ENCODE measurements at places on chromosomes 1 and 21. TPM values are rescaled to one million over a fixed set of nuclear protein-coding genes. Genes with fewer than 3 reads are reported as not detected.

DMBX1 gene
- 0.05 TPM for total RNA-seq

DNA sequence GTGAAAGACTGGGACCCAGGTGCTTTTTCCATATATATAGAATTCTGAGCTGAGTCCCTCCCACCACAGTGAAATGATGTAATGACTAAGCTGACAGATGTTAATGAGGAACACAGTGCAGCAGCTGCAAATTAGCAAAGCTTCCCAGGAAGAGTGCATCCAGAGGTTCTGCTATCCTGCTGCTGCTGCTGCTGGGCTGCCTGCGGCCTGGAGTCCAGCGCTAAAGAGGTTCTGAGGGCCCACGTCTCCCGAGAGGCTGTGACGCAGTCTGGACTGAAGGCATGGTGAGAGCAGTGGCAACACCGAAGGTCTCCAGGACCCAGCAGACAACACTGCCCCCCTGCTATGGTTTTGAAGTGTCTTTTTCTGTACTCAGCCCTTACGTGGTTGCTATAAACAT lies 63.9 kb downstream of the URB2 start:
- peak overlapping the region; percentile 66 for H3K27ac ChIP-seq
- no peaks in the 10 kb centered on the region for H3K36me3 ChIP-seq
- DNase-seq, result no peak
- H3K4me1 ChIP-seq, result peaks cover 62% of the 10 kb centered on the region
- no peaks in the 10 kb centered on the region for H3K27me3 ChIP-seq

SPRR2B gene
- not detected for total RNA-seq

DNA sequence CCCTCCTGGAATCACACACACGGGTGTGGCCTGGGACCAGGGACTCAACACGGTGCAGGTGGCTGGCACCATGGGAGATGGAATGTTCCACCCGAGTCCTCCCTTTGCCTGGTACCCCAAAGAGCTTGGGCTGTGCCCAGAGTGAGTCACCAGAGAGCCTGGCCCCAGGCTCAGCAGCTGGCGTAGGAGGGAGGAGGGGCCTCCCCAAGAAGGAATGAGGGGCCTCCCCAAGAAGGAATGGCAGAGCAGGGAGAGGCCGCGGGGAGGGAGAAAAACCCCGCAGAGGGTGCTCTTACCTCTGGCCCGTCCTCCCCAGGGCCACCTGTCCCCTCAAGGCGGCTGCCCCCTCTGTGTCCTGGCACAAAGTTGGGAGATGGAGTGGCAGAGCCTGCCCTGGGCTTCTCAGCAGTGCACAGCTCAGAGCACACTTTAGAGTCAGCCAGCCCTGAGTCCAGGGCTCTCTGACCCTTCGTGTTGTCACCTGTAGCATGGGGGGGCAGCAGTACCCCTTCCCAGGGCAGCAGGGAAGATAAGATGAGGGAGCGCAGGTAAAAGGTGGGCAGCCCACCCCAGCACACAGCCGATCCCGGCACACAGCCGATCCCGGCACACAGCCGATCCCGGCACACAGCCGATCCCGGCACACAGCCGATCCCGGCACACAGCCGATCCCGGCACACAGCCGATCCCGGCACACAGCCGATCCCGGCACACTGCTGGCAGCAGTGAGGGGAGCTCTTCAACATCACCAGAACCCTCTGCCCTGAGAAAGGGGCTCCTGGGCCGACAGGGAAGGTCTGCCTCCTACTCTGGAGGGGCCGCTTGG lies 20.2 kb upstream of the KCNAB2 start:
- no peak for DNase-seq
- H3K36me3 ChIP-seq, result peaks cover 8% of the 10 kb centered on the region

ITGB2 gene
- 134 TPM for total RNA-seq

CFH gene
- total RNA-seq, result 12.6 TPM

GRCh38 chr1:117231748-117232373 lies 21.1 kb upstream of the VTCN1 start:
- no peaks in the 10 kb centered on the region for H3K4me1 ChIP-seq
- no peak overlapping the region for H3K4me3 ChIP-seq
- H3K36me3 ChIP-seq, result no peaks in the 10 kb centered on the region
- no peaks in the 10 kb centered on the region for H3K27me3 ChIP-seq

DNA sequence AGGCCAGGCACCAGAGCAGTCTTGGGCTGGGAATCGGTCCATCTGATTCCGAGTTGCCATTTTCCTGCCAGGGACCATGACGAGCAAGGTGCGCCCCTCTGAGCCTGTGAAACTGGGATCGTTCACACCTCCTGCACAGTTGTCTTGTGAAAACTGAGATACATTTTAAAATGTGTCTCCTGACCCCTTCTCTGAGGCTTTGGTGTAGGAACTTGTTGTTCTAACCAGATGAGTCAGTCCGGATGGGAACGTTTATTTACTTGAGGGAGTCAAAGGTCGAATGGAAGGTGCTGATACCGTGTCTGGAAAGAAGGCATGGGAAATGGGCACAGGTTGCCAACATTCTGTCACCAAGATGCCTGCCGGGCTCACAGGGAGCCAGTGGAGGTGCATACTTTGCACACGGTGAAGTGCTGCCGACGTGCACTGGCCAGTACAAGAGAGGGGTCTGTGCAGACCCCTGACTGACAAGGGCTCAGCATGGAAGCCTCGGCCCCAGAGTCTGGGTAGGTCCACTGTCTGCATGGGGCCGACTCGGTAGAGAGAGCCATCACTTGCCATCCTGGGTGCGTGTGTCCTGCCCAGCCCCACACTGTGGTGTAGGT lies 7.4 kb upstream of the KCNN3 start:
- DNase-seq, result no peak
- no peak overlapping the region for H3K4me3 ChIP-seq

GRCh38 chr1:66143651-66144050 lies 351.0 kb downstream of the PDE4B start:
- no peaks in the 10 kb centered on the region for H3K36me3 ChIP-seq
- H3K4me3 ChIP-seq, result no peak overlapping the region
- H3K4me1 ChIP-seq, result peaks cover 4% of the 10 kb centered on the region
- H3K27me3 ChIP-seq, result no peaks in the 10 kb centered on the region

FAM20B gene
- 11.3 TPM for total RNA-seq

DNA sequence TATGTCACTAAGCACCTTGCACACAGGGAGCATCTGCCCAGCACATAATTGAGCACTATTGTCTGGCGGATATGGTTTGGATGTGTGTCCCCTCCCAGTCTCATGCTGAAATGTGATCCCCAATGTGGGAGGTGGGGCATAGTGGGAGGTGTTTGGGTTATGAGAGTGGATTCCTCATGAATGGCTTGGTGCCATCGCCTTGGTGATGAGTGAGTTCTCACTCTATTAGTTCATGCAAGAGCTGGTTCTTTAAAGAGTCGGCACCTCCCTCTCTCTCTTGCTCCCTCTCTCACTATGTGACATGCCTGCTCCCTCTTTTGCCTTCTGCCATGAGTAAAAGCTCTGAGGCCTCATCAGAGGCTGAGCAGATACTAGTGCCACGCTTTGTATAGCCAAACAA lies 9.5 kb downstream of the CTSK start:
- H3K4me3 ChIP-seq, result no peak overlapping the region
- H3K27me3 ChIP-seq, result no peaks in the 10 kb centered on the region

DNA sequence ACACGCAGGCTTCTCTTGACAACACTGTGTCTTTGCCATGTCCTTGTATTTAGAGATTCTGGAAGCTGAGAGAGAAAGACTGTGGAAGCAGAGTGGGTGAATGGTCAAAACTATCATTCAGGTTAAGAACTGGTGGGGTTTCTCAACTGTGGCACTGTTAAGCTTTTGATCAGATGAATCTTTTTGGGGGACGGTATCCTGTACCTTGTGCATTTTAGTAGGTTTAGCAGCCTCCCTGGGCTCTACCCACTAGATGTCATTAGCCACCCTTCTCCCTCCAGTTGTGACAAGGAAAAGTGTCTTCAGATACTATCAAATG lies 39.4 kb downstream of the ATP1A1 start:
- no peak overlapping the region for H3K27ac ChIP-seq
- H3K36me3 ChIP-seq, result peaks cover 20% of the 10 kb centered on the region
- peaks cover under 1% of the 10 kb centered on the region for H3K4me1 ChIP-seq
- DNase-seq, result no peak

DNA sequence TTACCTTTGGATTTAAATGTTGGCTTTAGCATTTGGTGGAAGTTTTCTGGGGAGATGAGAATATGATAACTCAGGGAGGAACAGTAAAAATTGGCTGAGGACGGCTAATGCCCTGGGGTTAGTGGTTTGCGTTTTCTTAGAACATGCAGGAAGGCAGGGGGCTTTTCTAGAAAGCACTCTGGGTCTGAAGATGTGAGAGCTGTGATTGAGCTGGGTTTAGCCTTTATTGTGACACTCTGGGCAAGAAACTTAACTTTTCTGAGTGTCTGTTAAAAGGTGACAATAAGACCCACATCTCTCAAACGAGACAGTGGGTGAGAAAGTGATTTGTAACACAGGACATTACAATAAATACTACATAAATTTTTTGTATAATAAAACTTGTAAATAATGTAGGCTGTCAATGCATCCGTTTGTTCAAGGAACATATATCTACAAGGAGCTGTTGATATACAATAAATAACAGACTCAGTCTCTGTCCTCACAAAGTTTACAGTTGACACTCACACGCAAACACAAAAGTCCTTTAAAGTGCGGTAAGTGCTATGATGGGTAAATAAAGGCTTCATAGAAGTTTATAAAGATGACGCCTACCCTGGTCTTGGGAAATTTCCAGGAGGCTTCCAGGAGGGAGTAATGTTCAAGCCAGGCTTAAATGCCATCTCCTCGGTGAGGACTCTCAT lies 49.5 kb upstream of the MRPS6 start:
- H3K27me3 ChIP-seq, result no peaks in the 10 kb centered on the region
- no peak overlapping the region for H3K27ac ChIP-seq
- no peak for DNase-seq
- H3K36me3 ChIP-seq, result no peaks in the 10 kb centered on the region
- H3K4me3 ChIP-seq, result no peak overlapping the region

DNA sequence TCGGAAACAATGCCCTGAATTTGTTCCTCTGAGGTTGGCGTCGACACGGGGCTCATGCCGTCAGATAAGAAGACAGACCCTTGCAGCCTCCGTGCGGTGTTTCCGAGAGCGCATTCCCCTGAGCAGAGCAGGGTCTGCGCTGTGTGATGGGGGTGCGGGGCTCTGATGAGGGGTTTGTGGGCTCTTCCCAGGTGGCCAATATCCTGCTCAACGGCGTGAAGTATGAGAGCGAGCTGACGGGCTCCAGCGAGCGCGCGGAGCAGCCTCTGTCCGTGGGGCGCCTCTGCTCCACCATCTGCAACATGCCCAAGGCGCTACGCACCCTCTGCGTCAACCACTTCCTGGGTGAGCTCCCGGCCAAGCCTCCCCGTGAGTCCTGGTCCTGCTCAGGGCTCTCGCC lies 17.3 kb downstream of the SLC45A1 start:
- no peak for DNase-seq
- no peaks in the 10 kb centered on the region for H3K27me3 ChIP-seq
- H3K4me1 ChIP-seq, result no peaks in the 10 kb centered on the region
- H3K27ac ChIP-seq, result no peak overlapping the region
- no peak overlapping the region for H3K4me3 ChIP-seq

DNA sequence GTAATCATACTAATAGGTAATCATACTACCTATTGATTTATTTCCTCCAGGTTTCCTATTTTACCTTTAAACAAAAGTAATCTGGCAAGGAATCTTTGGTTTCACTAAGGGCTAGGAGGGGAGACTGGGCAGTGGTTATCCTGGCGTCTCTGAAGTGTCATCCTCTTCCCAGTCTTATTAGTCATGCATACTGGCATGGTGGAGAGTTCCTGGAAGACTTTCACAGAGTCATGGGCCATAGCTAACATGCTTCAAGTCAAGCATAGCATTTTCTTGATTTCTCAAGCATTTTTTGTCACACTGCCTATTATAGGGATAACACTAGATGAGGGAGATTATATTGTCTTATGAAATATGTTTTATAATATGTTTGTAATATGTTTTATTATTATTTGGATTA lies 64.0 kb upstream of the ASB17 start:
- no peaks in the 10 kb centered on the region for H3K4me1 ChIP-seq
- DNase-seq, result no peak
- H3K36me3 ChIP-seq, result no peaks in the 10 kb centered on the region
- H3K4me3 ChIP-seq, result no peak overlapping the region
- no peaks in the 10 kb centered on the region for H3K27me3 ChIP-seq

DNA sequence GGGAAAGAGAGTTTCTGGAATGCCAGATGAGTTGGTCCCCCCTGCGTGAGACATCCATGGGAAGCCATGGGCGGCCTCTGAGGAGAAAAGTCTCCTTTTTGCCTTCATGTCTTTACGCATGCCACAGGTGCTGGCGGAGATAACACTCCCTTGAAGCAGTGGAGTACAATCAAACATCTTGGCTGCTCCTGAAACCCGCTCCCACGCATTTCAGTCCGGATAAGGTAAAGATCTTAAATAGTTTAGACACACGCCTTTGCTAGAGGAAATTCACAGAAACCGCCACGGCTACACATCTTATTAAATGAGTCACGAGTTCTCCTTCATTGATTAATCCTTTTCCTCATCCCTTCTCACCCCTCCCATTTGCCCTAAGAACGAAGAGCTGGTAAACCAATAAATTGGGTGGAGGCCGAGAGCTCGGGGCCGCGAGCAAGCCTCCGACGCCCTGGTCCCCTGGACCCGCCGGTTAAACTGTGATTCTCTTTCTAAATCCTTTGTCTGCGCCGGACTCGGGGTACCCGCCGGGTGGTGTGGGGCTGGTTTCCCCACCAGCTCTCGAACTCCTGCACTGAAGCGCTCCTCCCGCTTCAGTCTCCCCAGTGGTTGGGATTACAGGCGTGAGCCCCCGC lies 6.6 kb upstream of the ZNF669 start:
- no peak overlapping the region for H3K27ac ChIP-seq
- DNase-seq, result no peak
- H3K27me3 ChIP-seq, result peaks cover 88% of the 10 kb centered on the region
- H3K36me3 ChIP-seq, result no peaks in the 10 kb centered on the region
- H3K4me3 ChIP-seq, result no peak overlapping the region
- H3K4me1 ChIP-seq, result peaks cover 13% of the 10 kb centered on the region

GRCh38 chr1:17924578-17924977 lies 169.4 kb downstream of the ACTL8 start:
- no peaks in the 10 kb centered on the region for H3K27me3 ChIP-seq
- no peak overlapping the region for H3K27ac ChIP-seq
- no peak for DNase-seq
- H3K4me1 ChIP-seq, result no peaks in the 10 kb centered on the region
- no peaks in the 10 kb centered on the region for H3K36me3 ChIP-seq
- no peak overlapping the region for H3K4me3 ChIP-seq

POMGNT1 gene
- 40.9 TPM for total RNA-seq

ADORA1 gene
- 0.28 TPM for total RNA-seq

GRCh38 chr1:37865348-37866120 lies 6.1 kb upstream of the MTF1 start:
- H3K4me1 ChIP-seq, result no peaks in the 10 kb centered on the region
- DNase-seq, result no peak
- peaks cover 34% of the 10 kb centered on the region for H3K36me3 ChIP-seq
- no peak overlapping the region for H3K27ac ChIP-seq
- no peak overlapping the region for H3K4me3 ChIP-seq

GPATCH4 gene
- total RNA-seq, result 11.6 TPM

GRCh38 chr1:170075186-170075585 lies 691 bp upstream of the KIFAP3 start:
- peaks cover 7% of the 10 kb centered on the region for H3K4me1 ChIP-seq
- H3K36me3 ChIP-seq, result no peaks in the 10 kb centered on the region
- peak overlapping the region; percentile 75 for H3K4me3 ChIP-seq
- H3K27ac ChIP-seq, result peak overlapping the region; percentile 36
- no peaks in the 10 kb centered on the region for H3K27me3 ChIP-seq

- DNase-seq, result no peak
- H3K36me3 ChIP-seq, result no peaks in the 10 kb centered on the region
- no peak overlapping the region for H3K4me3 ChIP-seq
- no peaks in the 10 kb centered on the region for H3K4me1 ChIP-seq
These were observed 39.2 kb upstream of the ACTRT2 start for GRCh38 chr1:2981981-2982614.
